ENCODE measurements at places on chromosomes 13 and 19.
A peak's percentile ranks its signal among the peaks of the same experiment; 100 is the strongest.

GRCh38 chr13:60066226-60066625 lies 97.5 kb downstream of the DIAPH3 start:
- no peak for DNase-seq

GRCh38 chr13:20160306-20161274 lies at the start of gene GJA3:
TSS of gene GJA3 (minus strand) at chr13:20161052. CDS start at chr13:20143288, 17,764 bp downstream.
- DNase-seq, result peak; percentile 43

GRCh38 chr19:53333066-53333462 lies 485 bp upstream of the ZNF845 start:
- no peak for DNase-seq

- no peak for DNase-seq
Observed at GRCh38 chr13:33375421-33375820, 89.9 kb upstream of the STARD13 start.

DNA sequence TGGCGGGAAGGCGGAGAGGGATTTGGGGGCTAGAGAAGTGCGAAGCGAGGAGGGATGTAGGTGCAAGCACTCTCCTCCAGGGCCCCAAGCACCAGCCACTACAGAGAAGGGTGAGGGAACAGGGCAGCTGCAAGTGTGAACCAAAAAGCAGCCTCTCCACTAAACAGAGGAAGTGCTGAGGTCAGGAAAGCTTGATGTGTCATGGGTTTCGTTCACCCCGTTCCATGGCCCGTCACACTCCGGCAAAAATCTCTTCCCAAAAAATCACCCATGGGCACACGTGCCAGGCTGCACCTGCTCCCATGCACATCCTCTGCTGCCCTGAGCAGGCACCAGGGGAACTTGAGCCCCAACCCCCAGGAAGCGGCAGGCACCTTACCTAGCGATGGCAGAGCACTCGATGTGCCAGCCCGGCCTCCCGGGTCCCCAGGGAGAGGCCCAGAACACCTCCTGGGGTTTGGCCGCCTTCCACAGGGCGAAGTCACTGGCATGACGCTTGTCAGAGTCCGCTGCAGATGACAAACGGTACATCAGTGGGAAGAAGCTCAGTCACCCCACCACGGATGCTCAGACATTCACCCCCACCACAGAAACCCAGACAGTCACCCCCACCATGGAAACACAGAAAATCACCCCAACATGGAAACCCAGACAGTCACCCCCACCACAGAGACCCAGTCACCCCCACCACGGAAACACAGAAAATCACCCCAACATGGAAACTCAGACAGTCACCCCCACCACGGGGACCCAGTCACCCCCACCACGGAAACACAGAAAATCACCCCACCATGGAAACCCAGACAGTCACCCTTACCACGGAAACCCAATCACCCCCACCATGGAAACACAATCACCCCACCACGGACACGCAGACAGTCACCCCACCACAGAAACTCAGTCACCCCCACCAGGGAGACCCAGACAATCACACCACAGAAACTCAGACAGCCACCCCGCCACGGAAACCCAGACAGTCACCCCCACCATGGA lies 29.0 kb downstream of the CARS2 start:
- no peak for DNase-seq

- no peak for DNase-seq
Observed at GRCh38 chr13:21813110-21813509, 142.2 kb downstream of the FGF9 start.

- no peak for DNase-seq
Observed at GRCh38 chr13:110216398-110217041, 90.4 kb downstream of the COL4A1 start.

GRCh38 chr19:46739290-46739771 lies 6.5 kb upstream of the FKRP start:
- no peak for DNase-seq

DNA sequence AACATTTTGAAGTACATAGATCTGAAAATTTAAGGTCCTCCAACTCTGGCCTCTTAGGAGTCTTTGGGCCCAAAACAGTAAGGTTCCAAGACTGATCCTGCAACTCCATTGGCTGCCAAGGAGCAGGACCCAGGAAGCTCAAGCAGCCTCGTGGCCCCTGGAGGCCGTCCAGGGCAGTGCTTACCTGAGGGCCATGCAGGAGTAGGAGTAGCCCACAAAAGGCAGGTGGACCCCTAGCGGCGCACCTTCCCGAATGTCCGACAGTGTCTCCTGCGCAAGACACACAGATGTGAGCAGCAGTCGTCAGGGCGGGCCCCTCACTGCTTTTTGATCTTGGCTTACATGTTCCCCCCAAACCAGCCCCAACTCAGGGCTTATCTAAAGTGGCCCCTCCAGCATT lies 5.7 kb upstream of the SIX5 start:
- DNase-seq, result no peak

GRCh38 chr13:76597868-76598267 lies 288.3 kb downstream of the KCTD12 start:
- DNase-seq, result no peak

- DNase-seq, result no peak
Observed at GRCh38 chr13:25179832-25180774, 8.0 kb upstream of the AMER2 start.

DNA sequence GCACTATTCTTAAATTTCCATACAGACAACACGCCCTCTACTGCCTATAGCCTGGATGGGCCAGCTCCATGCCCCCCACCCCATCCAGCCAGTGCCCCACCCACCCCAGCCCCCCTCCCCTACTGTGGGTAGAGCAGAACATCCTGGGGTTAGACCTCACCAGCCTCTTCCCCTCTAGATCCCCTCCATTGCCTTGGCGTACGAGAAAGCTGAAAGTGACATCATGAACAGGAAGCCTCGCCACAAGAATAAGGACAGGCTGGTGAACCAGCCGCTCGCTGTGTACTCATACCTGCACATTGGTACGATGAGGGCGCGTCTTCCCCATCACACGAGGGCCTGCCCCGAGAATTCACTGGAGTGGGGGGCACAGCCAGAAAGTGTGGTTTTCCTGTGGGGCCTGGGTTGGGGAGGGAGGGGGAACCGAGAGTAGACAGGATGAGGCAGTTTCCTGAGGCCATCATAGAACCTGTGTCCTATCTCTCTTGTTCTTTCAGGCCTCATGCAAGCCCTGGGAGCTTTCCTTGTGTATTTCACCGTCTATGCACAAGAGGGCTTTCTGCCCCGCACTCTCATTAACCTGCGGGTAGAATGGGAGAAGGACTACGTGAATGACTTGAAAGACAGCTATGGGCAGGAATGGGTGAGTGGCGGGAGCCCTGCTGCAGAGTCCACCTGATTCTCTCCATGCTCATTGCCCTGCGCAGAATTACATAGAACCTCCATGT lies 29.1 kb downstream of the ATP12A start:
- DNase-seq, result peak; percentile 23

- no peak for DNase-seq
Observed at GRCh38 chr19:45189971-45190370, 11.4 kb downstream of the BLOC1S3 start.

DNA sequence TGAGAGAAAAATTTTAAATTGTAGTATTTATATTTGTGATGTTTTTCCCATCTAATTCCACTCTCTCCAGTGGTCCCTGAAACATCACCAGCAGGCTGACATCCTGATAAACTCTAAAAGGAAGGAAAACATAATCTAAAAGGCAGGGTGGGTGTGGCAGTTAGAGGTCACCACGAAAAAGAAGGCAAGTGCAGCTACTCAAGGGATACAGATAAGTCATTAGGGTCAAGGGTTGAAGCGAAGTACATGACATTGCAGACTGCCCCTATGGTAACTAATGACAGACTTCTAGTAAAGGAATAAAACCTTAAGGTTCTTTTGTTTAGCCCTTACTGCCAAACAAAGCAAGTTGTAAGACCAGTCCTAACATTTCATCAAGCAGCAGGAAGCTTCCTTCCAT lies 6.0 kb upstream of the NEK3 start:
- DNase-seq, result no peak

DNA sequence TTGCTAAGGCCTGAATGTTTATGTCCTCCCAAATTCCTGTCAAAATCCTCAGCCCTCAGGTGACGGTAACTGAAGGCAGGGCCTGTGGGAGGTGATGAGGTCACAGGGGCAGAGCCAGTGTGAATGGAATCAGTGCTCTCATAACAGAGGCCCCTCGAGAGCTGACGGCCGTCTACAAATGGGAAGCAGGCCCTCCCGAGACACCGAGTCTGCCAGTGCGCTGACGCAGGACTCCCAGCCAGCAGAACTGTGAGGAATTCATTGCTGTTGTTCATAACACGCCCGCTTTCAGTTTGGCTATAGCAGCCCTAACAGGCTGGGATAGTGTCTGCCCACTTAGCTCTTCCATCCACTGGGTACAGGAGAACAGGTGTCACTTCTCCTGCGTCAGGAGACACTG lies 41.2 kb downstream of the CARS2 start:
- no peak for DNase-seq

DNA sequence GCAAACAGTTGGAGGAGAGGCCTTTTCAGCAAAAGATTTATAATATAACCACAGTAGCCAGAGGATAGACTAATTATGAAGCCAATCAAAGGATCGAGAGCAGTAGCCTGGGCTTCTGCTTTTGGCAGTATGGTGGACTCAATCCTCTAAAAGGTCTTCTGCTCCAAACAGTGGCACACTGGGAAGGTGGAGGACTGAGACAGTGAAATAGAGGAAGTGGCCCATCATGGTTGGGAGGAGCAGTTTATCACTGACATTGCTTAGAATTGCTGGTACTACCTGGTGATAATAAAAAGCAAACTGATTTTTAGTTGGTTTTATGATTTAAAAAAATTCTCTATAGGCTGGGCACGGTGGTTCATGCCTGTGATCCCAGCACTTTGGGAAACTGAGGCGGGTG lies 20.9 kb upstream of the PLAUR start:
- no peak for DNase-seq

- DNase-seq, result no peak
Observed at GRCh38 chr19:12137221-12137940, 2.8 kb downstream of the ZNF20 start.

GRCh38 chr13:20801707-20802106 lies 27.9 kb upstream of the EEF1AKMT1 start:
- DNase-seq, result no peak

DNA sequence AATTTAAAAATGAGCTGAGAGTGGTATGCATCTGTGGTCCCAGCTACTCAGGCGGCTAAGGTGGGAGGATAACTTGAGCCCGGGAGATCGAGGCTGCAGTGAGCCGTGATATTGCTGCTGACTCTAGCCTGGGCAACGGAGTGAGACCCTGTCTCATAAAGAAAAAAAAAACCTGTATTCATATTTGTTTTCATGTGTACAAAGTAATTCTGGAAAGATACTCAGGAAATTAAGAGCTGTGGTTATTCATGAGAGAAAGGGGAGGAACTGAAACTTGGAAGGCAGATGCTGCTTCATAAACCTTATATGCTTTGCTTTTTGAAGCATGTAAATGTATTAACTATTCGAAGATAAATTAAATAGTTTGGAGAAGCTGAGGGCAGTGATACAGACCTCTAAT lies 8.8 kb upstream of the RLN3 start:
- no peak for DNase-seq

DNA sequence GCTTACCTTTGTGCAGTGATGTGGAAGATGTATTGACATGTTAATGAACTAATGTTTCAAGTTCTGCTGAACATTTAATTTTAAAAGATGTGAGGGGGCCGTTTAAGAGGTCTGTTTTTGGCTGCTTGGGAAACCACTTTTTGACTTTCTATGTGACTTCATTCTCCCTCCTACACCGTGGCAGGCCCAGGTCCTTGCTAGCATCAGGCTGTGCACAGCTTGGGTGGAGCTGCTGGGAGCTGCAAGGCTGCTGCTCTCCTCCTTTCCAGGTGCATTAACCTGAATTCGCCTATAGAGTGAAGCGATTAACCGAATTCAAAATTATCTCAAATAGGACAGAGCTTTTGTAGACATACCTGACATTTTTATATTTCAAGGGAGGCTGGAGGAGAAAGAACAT lies 249.1 kb downstream of the FGF14 start:
- DNase-seq, result no peak

DNA sequence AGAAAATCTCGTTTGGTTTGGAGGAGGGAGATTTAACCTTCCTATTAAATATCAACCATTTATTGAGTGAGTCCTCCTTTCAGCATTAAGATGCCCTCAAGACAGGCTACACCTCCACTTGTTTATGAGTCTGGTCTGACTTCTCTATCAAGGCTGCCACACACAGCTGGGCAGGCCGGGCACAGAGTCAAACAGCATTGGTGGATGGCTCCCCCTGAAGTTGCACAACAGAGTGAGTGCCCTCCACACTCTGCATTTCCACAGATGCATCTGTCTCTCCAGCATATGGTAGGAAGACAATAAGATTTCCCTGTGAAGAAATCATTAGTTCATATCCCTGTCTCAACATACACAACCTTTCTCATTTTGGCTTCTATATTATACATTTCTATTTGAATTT lies 31.4 kb downstream of the PHF11 start:
- no peak for DNase-seq

DNA sequence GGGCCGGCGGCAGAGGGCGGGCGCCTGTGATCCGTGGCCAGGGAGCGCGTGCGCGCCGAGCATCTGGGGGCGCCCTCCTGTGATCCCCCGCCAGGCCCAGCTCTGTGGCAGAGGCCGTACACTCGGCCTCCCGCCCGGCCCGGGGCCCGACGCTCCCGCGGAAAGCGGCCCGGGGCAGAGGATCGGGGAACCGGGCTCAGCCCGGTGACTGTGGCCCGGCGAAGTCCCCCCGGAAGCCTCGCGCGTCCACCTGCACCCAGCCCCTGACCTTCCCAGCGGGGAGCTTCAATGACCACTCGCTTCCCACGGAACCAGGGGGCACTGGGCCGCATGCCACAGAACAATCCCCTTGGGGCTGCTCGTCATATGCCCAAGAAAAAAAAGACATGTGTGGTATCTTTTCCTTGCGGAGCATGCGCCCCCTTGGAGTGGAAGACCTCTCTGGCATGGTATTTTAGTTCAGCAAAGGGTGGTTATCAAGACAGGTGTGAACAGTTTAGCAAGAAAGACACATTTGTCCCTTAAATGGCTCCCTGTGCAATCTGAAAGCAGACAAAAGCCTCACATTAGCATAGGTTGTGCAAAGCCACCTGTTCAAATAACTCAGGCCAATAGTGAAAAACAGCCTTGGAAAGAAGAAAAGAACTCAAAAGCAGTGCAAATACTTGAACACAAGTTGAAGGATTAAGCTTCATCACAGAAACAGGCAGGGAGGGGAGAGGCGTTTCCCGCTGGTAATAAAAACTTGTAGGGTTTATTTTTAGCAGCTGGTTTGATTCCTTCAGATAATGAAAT lies 290.9 kb upstream of the SOX21 start:
- DNase-seq, result no peak

- DNase-seq, result no peak
Observed at GRCh38 chr13:77014906-77015685, 11.9 kb downstream of the FBXL3 start.

DNA sequence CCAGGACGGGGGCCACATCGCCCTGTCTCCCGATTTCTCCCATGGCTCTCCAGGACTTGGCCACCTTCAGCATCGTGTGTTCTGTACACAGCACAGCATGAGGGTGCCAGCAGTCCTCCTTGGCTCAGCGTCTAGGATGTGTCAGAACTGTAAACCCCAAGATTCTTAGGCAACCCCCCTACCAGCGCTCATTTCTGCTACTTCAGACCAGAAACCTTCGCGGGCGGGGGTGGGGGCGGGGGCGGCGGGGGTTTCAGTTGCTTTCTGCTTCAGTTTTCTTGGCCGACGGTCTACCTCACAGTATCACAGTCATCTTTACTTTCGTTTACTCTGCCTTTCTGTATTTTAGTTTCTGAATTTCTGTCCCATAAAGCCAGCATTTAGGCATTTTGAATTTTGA lies 82.4 kb downstream of the GGACT start:
- peak; percentile 61 for DNase-seq

- DNase-seq, result no peak
Observed at GRCh38 chr13:27128825-27129627, 42.6 kb downstream of the USP12 start.

GRCh38 chr13:44874176-44874575 lies 115.1 kb downstream of the NUFIP1 start:
- DNase-seq, result no peak
